ENCODE measurements at places on chromosomes 7 and 10.

GRCh38 chr10:74167443-74167842, 16.4 kb downstream of the ADK start:
- no peak for DNase-seq

- DNase-seq: no peak
Observed at GRCh38 chr7:69939317-69939716, 341.0 kb downstream of the AUTS2 start.

DNA sequence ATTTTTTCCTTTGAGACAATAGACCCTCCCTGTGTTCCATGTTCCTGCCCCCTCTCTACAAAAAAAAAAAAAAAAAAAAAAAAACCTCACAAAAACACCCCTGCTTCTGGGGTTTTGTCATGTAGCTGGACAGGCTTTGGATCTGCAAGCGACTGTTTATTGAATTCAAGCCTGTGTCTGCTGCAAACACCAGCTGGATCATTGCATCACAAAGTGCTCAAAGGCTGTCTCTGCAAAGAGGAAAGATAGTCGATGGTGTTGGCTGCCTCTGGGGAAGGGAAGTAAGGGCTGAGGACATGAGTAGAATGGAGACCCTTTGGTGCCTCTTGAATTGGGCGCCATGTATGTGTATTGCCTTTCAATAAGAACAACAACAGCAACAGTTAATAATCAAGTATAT, 471.2 kb downstream of the PLXNA4 start:
- DNase-seq: no peak

GRCh38 chr7:158963771-158964241, 107.4 kb downstream of the DYNC2I1 start:
- no peak for DNase-seq

DNA sequence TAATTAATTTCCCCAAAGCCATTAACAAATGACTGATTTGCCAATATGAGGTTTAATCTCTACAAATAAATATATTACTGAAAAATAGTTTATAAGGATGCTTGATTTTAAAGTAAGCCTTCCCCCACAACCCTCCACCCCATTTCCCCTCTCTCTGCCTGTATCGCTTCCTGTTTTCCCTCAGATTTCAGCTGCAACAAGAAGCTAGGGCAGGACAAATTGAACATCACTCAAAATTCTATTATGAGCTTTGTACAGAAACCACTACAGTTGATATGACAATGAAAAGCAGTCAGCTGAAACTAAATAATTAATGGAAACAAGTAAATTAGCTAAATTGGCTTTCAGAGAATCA, 109.0 kb upstream of the SP4 start:
- DNase-seq: no peak

DNA sequence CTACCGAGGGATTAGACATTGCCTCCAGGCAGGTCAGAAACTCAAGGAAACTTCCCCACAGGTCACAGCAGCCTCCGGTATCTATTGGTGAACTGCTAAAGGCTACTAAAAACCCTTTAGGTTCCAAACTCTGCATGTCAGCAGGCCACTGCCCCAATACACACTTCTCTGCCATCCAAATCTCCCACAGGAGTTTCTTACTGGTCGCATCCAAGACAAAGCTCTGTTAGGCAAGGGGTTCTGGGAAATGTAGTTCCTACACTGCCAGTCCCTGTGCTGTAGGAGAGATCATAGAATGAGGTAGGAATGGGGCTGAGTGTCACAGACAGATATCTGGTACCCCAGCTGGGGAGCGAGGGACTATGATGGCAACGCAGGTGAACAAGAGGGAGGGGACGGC, 757.0 kb upstream of the C7orf33 start:
- no peak for DNase-seq

DNA sequence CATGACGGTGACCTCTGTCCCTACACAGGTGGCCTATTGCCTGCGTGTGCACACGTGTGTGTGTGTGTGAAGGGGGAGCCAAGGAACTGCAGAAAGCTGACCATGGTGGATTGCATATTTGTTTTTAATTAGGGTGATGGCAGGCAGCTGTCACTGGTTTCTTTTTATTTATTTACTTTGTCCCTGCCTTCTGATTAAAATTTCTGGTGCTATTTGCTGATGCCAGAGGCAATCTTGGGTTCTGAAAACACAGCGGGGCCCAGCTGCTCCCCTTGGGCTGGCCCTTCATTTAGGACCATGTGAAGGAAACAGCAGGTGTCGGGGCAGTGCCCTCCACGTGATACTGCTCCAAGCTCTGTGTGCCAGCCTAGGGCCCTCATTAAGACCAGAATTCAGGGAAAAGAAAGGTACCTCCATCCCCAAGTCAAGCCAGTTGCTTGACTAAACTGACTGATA, 71.3 kb upstream of the PODXL start:
- no peak for DNase-seq

- DNase-seq: no peak
Observed at GRCh38 chr7:78476851-78477405, 678.4 kb downstream of the PHTF2 start.

DNA sequence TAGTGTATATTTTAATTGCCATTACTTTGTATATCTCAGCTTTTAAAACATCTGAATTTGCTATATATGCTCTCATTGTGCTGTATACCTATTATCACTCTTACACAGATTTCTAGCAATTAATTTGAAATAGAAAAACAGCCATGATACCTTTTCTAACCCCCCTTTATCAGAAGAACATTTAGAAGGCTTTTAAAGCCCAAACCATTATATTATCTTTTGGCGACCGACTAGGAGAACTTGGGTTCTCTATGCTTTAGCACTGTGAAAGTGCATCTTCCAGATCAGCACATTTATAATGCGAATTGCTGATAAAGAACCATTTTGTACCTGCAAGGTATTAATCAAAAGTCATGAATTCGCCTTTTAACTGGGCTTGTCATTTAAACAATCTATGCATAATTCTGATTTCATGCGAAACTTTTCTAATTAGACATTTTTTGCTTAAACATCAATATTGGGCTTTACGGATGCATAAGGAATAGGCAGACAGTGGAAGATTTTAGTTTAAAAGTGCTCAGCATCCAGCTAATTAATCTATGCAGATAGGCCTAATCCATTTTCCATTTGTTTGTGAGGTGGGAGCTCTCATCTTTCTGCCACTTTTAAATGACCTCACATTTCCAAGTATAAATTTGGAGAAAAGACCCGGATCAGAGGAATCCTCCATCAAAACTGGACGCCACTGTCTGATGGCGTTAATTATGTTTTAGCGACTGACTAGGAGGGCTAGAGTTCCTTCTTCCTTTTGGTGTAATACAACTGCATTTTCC, 1.2 kb upstream of the MLLT10 start:
- DNase-seq: no peak

- no peak for DNase-seq
Observed at GRCh38 chr10:116670706-116671105, 50.0 kb downstream of the PNLIPRP2 start.

DNA sequence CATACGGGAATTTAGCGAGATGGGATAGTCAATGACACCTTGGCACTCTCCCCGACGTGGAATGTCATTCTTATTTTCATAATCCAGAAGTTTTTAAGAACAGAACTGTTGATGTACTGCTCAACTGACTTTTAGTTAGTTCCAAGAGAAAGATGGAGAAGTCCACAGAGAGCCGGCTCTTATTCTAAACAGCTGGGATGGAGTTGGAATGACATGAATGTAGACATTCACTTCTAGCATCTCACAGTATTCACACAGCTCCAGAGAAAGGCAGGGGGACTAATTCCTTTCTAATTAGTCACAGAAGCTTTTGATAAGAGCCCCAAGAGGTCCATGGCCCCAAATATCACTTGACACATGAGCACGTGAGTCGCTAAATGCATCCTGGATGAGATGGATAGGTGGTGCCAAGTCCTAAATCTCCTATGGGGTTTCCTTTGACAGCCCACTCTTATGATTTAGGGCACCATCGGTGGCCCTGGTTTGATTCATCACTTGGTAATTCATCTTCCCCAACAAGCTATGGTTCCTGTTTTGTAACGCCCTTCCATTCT, 420.3 kb upstream of the AUTS2 start:
- no peak for DNase-seq

DNA sequence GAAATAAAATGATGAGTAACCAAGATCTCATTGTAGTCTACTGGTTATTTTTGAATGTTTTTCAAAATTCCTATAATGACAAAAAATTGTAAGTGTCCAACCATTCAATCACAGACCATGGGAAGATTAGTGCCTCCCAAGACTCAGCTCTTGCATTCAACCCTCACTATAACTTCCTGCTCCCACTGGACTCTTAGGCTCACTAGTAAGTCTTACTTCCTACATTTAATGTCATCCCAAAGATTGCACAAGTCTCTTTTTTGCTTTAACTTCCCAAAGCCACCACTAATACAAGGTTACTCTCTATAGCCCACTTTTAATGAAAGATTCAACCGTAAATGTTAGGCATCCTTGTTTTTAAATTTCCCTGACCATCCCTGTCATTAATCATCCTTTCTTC, 111.9 kb upstream of the NRBF2 start:
- no peak for DNase-seq

Measured in upper lobe of right lung (tissue), 1 donor.